ENCODE measurements at places on chromosomes 13 and 19. TPM values are rescaled to one million over a fixed set of nuclear protein-coding genes. Genes with fewer than 3 reads are reported as not detected.

DNA sequence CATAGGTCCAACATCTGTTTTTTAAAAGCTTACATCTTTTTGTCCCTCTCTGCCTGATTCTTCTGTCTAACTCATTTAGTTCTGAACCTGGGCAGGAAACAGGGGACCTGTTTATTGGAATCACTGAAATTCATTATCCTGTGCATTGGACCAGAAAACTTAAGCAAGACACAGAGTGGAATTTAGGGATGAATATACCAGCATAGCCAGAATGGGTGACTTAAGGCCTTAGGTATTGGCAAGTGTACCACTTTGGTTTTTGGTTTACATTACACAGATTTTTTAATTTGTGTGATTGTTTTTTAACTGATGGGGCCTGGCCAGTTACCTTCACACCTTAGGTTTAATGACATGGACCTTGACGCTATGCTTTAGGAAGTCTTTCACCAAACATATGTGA, 232.5 kb downstream of the GPC5 start:
- no peak overlapping the region for H3K27ac ChIP-seq
- no peaks in the 10 kb centered on the region for H3K4me1 ChIP-seq
- H3K27me3 ChIP-seq: no peaks in the 10 kb centered on the region
- H3K4me3 ChIP-seq: no peak overlapping the region

DNA sequence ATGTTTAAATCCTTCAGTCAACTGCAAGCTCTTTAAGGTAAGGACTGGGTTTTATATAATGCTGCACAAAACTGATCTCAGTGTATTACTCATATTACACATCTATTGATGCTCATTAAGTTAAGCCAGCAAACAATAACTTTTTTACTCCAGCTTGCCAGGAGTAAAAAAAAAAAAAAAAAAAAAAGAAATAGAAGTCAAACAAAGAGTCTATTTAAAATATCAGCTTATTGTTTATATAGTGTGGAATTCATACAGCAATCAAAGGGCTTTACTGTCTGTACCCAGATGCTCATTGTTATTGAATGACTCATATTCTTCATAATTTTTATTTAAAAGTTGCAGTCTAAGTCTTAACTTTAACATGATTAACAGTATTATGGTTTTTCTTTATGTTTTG, 21.8 kb upstream of the KBTBD7 start:
- H3K36me3 ChIP-seq: no peaks in the 10 kb centered on the region
- no peak overlapping the region for H3K27ac ChIP-seq
- no peaks in the 10 kb centered on the region for H3K4me1 ChIP-seq
- no peak for DNase-seq
- H3K4me3 ChIP-seq: no peak overlapping the region

DNA sequence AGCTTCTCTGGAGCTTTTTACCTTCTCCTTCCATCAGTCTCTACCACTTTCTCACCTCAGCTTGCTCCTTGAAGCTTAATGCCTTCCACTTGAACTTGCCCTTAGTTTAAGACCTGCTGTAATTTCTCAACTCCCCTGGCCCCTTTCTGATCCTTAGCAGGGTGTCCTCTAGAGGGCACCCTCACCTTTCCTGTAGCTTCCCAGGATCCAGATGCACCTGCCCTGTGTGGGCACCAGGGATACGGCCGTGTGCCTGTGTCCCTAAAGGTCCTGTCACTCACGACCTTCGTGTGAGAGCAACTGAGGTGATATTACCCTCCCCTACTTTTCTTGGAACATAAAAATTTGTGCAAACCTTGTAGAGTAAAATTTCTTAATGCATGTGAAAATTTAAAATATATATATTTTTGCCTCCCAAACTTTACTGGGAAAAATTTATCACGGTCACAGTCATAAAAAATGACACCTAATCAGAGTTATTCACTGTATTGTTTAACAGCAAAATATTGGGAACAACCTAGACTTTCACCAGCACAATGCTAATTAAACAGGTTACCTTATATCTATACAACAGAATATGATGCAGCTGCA, 46.4 kb downstream of the PSG3 start:
- H3K4me1 ChIP-seq: no peaks in the 10 kb centered on the region
- H3K36me3 ChIP-seq: no peaks in the 10 kb centered on the region
- no peak overlapping the region for H3K27ac ChIP-seq
- no peak overlapping the region for H3K4me3 ChIP-seq
- H3K27me3 ChIP-seq: no peaks in the 10 kb centered on the region

DNA sequence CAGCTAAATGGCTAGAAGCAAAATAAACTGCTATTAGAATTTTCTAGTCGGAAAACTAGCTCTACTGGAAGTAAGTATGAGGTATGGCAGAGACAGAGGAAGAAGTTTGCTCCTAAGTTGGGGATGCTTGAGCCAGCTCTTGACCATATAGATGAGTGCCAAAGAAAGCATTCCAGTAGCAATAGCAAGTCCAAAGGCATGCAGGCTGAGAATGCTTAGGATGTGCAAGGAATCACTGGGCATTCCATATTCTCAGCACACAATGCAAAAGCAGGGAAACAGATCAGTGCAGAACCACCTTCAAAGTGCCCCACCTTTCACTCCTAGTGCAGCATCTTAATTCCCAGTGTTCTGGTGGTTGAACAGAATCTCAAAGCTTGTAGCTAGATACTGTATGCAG, 32.9 kb downstream of the SERTM1 start:
- no peaks in the 10 kb centered on the region for H3K27me3 ChIP-seq
- H3K4me1 ChIP-seq: no peaks in the 10 kb centered on the region
- H3K27ac ChIP-seq: no peak overlapping the region

DNA sequence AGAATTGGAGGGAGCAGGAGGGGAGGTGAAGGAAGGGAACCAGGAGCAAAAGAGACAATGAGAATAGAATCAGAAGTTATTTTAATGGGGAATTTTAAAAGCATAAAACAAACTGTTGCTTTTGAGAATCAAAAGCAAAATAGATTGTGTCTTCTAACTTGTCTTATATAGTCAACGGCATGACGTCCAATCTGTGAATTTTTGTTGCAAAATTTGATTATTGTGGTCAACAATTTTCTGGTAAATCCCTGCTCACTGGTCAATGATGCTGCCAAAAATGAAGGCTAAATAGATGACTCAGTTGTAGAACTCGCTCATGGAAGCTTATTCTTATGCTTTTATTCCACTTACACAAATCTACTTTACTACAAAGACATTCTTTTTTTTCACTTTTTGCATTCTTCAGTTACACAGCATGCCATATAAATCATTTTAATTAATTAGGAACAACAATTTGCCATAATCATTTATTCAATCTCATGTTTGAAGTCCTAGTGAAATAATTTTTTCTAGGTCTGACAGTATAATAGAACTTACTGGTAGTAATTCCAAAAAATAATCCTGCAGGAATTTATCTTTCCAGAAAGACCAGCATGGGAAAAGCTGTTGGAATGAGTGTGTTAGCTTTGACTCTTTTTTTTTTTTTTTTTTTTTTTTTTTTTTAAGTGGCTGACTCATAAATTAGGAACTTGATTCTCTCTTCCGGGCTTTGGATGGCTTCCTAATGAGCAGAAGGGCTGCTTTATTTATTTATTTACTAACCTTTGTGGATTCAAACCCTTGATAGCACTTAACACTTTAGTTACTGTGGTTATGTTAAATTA, 256.9 kb downstream of the SPRY2 start:
- no peaks in the 10 kb centered on the region for H3K36me3 ChIP-seq
- DNase-seq: no peak
- H3K4me1 ChIP-seq: no peaks in the 10 kb centered on the region
- no peak overlapping the region for H3K4me3 ChIP-seq
- no peaks in the 10 kb centered on the region for H3K27me3 ChIP-seq

DNA sequence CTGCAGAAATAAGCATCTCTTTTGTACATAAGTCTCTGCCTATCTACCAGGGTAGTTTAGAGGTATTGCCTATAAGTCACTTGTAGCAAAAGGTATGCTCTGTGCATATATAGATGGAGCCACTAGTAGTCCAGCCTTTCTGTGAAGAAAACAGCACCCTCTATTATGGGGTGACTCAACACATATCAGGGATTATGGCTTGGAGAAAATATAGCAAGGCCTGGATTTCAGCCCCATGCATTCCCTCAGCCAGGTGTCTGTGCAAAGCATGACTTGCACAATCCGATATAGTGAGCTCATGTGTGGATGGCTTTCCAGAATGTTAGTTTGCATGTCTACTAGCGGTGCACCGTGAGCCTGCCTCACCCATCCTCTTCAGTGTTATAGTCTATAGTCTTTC, 13.4 kb upstream of the NALCN start:
- H3K4me3 ChIP-seq: no peak overlapping the region
- no peaks in the 10 kb centered on the region for H3K4me1 ChIP-seq
- H3K27ac ChIP-seq: no peak overlapping the region

GRCh38 chr13:64925727-64926126, 2304.4 kb downstream of the PCDH9 start:
- no peaks in the 10 kb centered on the region for H3K27me3 ChIP-seq
- no peak overlapping the region for H3K4me3 ChIP-seq
- no peaks in the 10 kb centered on the region for H3K36me3 ChIP-seq

DNA sequence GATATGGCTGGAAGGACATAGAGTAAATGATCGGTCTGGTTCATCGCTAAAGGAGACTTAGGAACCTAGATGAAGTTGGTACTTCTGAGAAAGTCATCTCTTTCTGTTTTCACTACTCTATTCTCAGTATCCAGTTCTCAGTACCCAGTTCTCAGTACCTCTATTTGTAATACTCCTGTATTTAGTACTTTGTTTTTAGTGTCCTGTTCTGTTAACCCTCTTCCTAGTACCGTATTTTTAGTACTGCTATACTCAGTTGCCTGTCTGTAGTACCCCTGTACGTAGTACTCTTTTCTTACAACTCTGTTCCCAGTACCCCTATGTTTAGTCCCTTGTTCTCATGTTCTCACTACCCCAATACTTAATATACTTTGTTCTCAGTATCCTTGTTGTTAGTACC, 1.2 kb downstream of the RFXAP start:
- no peak for DNase-seq
- peak overlapping the region; percentile 81 for H3K4me3 ChIP-seq
- no peaks in the 10 kb centered on the region for H3K4me1 ChIP-seq
- H3K27me3 ChIP-seq: no peaks in the 10 kb centered on the region

DNA sequence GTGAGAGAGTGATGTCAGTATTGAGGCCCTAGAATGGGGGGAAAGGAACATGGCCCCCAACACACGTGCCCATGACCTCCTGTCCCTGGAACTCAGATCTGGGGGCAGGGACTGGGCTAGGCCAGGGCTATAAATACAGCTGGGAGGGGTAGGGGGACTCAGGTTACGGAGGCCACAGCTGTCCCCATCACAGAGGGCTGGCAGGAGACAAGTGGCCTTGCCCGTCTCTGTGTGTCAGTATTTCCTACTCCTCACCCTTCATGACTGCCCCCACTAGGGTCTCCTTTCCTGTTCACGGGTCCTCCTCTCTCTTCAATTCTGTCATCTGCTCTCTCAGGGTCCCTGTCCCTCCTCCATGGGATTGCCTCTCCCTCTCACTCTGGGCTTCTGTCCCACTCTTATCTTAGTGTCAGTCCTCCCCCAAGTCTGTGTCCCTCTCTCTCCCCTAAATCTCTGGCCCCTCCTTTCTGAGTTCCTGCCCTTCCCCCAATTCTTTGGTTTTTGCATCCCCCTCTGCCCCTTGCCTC, 687 bp upstream of the HRC start:
- no peaks in the 10 kb centered on the region for H3K27me3 ChIP-seq
- H3K27ac ChIP-seq: peak overlapping the region; percentile 57
- H3K4me3 ChIP-seq: no peak overlapping the region
- no peaks in the 10 kb centered on the region for H3K4me1 ChIP-seq
- H3K36me3 ChIP-seq: no peaks in the 10 kb centered on the region

DNA sequence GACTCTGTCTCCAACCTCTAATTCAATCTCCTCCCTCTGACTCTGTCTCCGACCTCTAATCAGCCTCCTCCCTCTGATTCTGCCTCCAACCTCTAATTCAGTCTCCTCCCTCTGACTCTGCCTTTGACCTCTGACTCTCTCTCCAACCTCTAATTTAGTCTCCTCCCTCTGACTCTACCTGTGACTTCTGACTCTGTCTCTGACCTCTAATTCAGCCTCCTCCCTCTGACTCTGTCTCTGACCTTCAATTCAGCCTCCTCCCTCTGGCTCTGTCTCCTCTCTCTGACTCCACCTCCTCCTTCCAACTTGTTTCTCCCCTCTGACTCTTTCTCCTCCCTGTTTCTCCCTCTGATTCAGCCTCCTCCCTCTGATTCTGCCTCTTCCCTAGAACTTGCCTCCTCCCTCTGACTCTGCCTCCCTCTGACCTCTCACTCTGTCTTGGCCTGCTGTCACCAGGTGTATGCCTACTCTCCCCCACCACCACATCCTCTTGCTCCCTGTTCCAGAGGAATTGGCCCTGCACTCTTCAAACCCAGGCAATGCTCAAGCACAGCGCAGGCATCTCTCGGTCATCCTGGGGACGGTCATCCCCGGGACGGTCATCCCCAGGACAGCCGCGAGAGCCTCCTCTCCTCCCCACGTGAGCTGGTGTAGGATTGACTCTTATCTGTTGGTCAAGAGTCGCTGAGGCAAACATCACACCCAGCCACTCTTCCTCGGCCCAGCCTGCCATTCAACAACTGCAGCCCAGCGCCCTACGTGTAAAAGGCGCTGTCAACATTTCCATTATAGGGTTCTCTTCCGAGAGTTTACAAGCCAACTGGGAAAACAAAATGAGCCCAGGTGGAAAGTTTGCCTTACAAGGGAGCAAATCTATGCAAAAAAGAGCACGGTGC, 60.2 kb downstream of the ZIC5 start:
- H3K4me3 ChIP-seq: no peak overlapping the region
- no peak overlapping the region for H3K27ac ChIP-seq
- DNase-seq: no peak
- H3K4me1 ChIP-seq: no peaks in the 10 kb centered on the region
- H3K36me3 ChIP-seq: no peaks in the 10 kb centered on the region

DNA sequence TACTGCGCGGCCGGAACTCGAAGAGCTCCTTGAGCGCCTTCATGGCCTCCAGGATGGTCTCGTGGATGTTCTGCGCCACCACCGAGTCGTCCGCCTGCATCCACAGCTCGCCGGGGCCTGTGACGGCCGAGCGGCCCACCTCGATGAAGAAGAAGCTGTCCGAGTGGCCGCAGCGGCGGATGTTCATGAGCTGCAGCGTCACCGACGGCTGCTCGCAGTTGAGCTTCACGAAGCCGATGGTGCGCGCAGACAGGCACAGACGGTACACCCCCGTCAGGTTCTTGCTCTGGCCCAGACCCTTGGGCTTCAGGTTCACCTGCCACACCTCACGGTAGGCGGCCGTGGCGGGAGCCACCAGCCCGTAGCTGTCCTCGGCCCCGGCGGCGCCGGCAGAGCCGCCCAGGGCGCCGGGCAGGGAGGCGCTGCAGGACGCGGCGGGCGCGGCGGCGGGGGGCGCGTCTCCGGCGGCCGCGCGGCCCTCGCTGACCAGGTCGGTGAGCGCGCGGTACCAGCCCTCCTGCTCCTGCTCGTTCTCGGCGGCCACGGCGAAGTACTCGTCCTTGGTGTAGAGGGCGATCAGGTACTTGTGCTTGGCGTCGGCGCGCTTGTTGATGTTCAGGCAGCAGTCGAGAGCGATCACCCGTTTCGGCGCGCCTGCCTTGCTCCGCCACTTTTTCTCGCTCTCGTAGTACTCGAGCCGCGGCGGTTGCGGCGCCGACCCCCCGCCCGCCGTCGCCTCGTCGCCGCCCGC, 1.1 kb downstream of the IRS2 start:
- H3K36me3 ChIP-seq: no peaks in the 10 kb centered on the region
- peaks cover 5% of the 10 kb centered on the region for H3K27me3 ChIP-seq
- DNase-seq: peak; percentile 43
- H3K4me1 ChIP-seq: peaks cover 16% of the 10 kb centered on the region
- peak overlapping the region; percentile 64 for H3K4me3 ChIP-seq

The RGS9BP gene
- total RNA-seq: 0.62 TPM

The NECTIN2 gene
- total RNA-seq: 14.1 TPM

The CYP4F11 gene
- total RNA-seq: not detected

The ZNF317 gene
- 21.0 TPM for total RNA-seq

The B3GNT3 gene
- not detected for total RNA-seq

The ACOD1 gene
- total RNA-seq: not detected

The CEACAM21 gene
- total RNA-seq: 2.8 TPM

The WDR88 gene
- not detected for total RNA-seq

The C1QTNF9B gene
- not detected for total RNA-seq

The CRYL1 gene
- 50.9 TPM for total RNA-seq

The PRX gene
- 3.3 TPM for total RNA-seq

The PGLYRP1 gene
- not detected for total RNA-seq

The CBY2 gene
- total RNA-seq: not detected

All from uterus (tissue), 4 donors.